ENCODE measurements at places on chromosomes 3 and 15.

DNA sequence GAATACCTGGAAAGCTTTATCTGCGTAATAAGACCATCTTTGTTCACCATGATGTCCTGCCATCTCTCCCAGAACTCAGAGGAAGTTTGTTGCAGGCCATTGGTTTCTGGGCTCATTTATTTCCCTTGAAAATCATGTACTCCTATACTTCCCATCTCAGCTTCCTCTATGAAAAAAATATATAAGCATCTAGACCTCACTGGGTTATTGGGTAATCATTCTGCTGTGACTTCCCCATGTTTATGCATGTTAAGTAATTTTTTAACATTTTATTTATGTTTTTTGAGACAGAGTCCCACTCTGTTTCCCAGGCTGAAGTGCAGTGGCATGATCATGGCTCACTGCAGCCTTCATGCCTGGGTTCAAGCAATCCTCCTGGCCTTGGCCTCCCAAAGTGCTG lies 184.5 kb downstream of the ZPLD1 start:
- DNase-seq = no peak

GRCh38 chr15:66033143-66033542 lies 163.9 kb downstream of the RAB11A start:
- DNase-seq = no peak

DNA sequence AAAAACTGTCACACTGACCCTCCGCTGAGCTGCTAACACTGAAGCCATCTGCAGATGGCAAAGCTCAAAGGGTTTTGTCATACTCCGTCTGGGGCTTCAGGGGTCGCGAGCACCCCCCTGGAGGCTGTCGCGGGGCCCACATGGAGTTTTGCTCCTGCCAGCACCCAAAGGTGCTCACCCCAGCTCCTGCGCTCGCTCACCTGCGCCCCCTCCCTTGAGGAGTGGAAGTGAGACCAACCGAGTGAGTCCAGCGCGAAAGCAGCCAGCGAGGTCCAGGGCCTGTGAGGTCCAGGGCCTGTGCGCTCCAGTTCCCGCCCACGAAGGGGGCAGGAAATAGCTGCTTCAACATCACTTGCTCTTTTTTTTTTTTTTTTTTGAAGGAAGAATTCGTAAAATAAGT lies 208.5 kb downstream of the ROBO2 start:
- DNase-seq = no peak

- no peak for DNase-seq
These were observed 246.5 kb downstream of the PTPRG start for GRCh38 chr3:61807865-61808276.

DNA sequence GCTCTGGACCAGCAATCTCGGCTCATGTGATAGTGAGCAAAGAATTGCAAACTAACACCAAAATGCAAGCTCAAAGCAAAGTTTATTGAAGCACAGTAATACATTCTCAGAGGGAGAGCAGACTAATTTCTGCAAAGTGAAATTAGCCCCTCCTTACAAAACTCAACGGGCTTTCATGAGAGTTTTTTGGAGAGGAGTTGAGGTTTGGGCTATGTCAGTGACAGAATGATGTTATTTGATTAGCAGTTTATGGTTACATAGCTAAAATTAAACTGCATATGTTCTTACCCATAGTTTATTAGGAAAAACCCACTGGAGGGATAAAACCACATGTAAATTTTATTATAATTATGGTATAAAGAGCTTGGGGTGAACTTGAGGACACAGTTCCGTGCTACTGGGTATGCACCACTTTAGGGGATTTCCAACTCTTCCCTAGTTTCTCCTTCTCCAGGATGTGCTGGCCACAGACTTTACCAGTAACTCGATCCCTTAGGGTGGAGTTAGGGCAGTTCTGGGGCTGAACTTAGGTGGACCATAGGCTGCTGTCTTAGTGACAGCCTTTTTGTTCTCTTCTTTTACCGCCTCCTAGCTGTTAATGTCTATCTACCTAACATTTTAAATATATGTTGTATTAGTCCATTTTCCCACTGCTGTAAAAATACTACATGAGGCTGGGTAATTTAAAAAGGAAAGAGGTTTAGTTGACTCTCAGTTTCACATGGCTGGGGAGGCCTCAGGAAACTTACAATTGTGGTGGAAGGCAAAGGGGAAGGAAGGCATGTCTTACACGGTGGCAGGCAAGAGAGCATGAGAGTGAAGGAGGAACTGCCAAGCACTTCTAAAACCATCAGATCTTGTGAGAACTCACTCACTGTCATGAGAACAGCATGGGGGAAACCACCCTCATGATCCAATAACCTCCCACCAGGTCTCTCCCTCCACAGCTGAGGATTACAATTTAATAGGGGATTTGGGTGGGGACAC lies 8.9 kb upstream of the AADACL2 start:
- DNase-seq = no peak

DNA sequence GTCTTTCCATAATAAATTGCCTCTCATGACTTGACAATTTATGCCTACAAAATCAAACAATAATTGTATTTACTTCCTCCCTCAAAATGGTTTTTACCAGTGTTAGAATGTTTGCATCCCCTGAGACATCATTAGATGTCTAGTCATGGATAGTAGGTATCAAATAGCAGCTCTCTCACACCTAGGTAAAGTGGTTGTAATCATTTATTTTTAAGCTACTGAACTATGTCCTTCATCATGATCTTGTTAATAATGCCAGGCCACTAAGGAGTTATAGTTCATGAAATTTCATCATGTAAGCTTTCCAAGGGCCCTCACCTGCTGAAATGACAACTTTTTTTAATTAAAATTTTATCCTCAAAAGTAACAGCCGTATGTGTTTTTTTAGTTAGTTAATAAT lies 134.1 kb downstream of the ARPP21 start:
- no peak for DNase-seq

GRCh38 chr3:195548006-195548405 lies 4.9 kb upstream of the PPP1R2 start:
- DNase-seq = no peak

GRCh38 chr15:66786708-66787488 lies 84.9 kb downstream of the SMAD6 start:
- no peak for DNase-seq

GRCh38 chr15:99209326-99209725 lies 40.1 kb downstream of the TTC23 start:
- DNase-seq = no peak

DNA sequence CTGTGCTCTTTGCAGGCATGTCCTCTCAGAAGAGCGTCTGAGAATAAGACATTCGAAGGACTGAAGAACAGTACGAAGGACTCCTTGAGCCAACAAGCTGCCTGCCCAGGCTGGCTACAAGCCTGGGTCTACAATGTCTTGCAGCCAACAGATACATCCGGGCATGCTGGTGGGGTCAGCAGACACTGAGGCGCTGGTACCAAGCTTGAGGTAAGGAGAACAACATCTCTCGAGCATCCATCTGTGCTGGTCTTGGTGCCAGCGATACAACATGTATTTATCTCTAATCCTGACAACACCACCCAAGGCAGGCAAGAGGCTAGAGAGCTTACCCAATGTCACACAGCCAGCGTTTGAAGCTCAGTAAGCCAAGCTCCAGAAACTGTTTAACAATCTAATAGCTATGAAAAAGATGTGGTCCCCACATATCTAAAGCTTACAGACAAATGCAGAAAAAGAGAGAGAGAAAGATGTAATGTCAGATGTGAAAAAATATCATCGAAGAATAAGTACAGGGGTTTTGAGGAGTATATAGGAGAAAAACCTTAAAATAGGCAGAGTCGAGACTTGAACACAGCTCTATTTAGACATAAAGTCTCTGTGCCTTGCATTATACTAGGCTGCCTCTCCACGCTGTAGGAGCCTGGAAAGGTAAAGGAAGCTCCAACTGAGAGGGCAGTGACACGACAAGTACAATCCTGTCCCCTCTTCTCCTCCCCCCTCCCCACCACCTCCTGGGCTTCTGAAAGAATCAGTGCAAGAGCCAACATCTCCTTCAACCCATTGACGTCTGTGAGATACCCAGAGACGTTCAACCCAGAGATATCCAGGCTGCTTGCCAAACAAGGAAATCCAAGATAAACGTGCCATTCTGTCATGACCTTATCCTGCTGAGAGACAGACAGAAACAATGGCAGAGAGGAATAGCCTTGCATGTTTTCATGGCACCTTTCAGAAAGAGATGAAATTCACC lies 39.4 kb downstream of the WWTR1 start:
- DNase-seq = no peak

GRCh38 chr3:40317061-40317855 lies 7.8 kb downstream of the EIF1B start:
- peak; percentile 40 for DNase-seq

DNA sequence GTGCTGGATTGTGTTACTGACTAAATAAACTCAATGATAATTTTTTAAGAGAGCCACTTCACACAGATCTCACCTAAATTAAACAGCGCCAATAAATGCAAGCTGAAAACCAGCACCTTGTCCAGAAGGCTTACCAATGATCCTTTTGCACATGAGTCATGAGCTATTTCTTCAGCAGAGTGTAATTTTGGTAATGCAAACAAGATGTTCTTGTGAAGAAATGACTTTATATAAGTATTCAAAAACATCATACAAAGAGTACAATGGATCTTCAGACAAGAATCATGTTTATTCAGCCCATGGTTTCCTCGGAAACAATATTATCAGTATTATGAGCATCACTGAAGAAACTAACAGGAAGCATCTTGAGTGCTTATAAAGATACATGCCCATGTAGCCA lies 263.8 kb upstream of the UBE2E2 start:
- no peak for DNase-seq

DNA sequence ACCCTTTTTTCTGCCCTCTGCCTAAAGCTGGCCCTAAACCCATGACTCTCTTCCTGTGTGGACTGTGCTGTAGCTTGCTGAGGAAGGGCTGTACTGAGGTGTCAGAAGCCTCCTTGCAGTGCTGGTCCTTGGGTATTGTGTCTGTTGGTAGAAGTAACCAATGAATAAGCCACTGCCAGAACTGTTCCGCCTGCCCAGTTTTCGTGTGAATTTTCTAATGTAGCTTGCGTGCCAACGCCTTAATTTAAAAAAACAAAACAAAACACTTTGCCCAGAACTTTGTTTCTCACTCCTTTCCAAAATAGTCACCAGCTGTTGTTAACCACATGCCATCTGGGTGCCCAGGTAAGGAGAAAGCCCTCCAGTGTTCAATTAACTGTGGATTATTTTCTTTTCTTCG lies 101.9 kb downstream of the KLHL25 start:
- DNase-seq = no peak

- DNase-seq = no peak
These were observed 84.4 kb upstream of the HES1 start for GRCh38 chr3:194051366-194052149.

DNA sequence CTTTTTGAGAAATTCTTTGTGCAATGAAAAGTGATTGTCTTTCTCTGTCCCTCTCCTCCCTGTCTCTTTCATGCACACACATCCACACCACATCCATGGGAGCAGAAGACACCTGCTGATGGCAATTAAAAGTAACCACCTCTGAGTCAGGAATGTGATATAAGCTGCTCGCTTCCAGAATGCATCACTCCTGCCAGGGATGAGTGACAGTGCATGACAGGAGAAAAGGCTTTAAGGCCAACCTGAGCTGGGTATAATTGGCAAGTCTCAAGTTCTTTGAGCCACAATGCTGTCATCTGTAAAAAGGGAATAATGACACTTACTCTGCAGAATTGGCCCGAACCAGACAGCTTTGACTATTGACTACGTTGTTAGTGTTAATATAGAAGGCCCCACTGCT lies 59.6 kb downstream of the UBP1 start:
- DNase-seq = no peak

GRCh38 chr15:25061808-25062550 lies 107.2 kb downstream of the SNRPN start:
- no peak for DNase-seq

DNA sequence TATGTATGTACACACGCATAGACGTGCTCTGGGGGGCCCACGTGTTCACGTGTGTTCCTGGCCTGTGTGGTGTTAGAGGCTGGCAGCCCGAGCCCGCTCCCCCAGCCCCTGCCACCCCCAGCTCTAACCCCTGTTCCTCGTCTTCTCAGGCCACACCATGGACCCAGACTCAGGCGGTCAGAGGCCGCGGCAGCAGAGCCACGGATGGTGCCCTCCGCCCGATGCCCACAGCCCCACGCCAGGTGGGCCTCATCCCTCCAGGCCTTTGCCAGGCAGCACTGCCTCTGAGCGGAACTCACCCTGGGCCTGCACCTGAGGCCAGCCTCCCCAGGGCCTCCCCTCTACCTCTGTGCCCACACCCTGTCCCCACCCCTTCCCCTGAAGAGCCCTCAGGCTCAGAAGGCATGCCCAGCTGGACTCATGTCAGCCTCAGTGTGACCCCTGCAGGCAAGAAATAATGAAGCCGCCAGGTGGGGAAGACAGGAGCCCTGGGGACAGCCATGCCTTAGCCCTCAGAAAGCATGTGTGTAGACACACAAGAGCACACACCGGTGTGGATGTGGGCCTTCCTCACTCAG lies 16.4 kb upstream of the GNAT1 start:
- no peak for DNase-seq

DNA sequence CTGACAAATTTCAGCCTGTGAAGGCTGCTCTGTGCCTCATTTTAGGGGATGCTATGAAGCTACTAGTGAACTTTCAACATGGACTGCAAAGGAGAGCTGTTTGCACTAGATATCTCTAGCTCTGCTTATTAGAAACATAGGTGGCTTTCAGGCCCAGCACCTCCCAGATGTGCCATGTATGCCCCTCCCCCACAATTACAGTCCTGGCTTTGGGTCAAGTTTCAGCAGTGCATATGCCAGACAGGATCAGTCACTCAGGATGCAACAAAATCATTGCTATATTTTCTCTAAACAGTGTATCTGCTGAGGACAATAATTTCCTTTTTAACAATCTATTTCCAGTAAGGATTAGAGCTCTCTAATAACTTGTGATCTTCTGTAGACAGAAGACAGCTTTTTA lies 178.8 kb upstream of the STAC start:
- DNase-seq = peak; percentile 28

DNA sequence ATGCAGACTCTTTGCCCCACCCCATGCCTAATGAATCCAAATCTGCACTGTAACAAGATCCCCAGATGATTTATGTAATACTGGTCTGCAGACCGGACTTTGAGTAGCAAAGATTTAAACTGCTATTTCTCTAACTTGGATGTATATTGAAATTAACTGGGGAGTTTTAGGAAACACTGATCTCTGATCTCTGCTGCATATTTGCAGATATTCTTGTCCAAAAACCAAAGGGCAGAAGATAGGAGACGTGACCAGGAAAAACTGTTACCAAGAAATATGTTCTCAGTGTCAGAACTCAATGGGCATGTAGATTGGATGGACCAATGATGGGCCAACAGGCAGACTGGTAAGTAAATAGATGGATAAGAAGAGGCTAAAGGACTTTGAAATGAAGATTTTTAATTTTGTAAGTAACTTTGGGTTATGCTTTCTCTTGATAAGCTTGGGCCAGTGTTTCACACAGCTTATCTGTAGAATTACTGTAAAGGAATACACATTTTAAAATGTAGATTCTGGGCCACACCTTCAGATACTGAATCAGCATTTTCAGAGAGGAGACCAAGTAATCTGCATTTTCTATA lies 64.5 kb upstream of the TP63 start:
- no peak for DNase-seq

DNA sequence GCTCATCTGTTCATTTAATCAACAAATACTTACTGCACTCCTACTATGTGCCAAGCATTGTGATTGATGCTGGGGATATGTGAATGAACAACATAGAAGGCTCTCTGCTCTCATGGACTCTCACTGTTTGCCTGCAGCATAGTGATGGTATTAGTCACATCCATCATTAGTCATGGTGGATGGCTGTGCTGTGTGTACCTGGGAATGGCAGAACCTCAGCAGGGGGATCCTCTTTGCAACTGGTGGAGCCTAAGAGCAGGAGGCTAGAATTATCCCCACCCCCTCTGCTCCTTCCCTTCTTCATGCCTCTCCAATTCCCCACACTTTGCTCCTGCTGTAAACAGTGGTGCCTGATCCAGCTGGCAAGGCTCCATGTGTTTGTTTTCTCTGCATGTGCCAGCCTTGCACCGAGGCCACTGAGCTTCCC lies 20.5 kb downstream of the BOC start:
- no peak for DNase-seq
